Right hindlimb (tissue), 1 donor: ENCODE measurements at places on chromosomes 3 and 15.

GRCh38 chr3:32641356-32641755 lies 43.6 kb upstream of the CNOT10 start:
- no peak for DNase-seq

DNA sequence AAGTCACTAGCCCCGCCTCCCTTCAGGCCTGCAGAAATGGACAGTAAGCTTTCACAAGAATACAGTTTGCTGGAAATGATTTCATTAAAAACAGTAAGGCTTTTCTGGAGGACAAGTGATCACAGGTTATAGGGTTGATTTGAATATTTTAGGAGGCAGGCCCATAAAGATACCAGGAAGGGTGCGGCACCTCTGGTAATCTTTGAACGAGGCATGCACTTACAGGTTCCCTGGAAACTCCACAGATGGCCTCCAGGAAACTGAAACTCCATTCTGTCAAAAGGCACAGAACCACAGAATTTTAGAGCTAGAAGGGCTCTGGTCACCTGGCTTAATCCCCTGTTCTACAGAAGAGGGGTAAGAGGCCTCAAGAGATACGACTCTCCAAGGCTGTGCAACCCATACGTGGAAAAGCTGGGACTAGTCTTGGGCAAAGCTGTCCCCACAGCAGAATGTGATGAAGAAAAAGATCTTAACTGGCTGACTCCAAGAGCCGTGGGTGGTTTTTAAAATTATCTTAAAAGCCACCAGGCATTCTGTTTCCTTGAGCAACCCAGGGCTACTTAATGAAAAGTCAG lies 1.2 kb downstream of the STARD5 start:
- DNase-seq, result no peak

GRCh38 chr3:16086690-16087089 lies 87.8 kb upstream of the GALNT15 start:
- no peak for DNase-seq

DNA sequence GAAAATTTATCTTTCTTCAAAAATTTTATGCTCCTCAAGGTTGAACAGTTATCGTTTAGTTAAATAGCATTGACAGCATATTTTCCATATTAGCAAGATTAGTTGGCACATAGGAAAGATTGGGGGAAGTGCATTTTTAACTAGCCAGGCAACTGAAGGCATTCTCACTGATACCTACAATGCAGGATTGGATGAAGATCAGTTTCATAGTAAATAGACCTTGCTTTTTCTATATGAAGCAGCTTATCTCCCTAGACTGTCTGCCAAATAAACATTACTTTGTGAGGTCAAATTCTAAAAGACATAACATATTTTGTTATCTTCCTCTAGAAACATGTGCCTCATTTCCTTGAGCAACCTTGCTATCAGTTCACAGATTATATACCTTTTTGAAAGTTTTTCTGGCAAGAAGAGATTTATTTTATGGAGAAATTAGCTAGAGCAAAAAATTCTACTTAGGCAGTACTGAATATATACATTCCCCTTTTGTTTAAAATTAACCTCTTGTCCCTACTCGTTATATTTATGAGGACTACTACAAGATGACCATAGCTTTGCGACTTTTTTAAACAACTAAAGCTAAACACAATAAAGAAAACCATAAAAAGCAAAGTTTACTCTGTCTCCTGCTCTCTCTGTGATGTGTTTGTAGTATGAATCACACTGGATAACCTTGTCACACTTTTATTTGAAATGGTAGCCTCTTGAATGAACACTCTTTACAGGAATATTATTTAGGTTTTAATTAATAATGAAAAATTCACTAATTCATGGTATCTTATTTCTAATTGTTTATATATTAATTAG lies 654.9 kb upstream of the TBL1XR1 start:
- no peak for DNase-seq
